ENCODE measurements at places on chromosomes 16 and 17. TPM values are rescaled to one million over a fixed set of nuclear protein-coding genes. Genes with fewer than 3 reads are reported as not detected.

GRCh38 chr17:27968206-27968732 is 74.2 kb upstream of the NLK start:
- no peak for DNase-seq

DNA sequence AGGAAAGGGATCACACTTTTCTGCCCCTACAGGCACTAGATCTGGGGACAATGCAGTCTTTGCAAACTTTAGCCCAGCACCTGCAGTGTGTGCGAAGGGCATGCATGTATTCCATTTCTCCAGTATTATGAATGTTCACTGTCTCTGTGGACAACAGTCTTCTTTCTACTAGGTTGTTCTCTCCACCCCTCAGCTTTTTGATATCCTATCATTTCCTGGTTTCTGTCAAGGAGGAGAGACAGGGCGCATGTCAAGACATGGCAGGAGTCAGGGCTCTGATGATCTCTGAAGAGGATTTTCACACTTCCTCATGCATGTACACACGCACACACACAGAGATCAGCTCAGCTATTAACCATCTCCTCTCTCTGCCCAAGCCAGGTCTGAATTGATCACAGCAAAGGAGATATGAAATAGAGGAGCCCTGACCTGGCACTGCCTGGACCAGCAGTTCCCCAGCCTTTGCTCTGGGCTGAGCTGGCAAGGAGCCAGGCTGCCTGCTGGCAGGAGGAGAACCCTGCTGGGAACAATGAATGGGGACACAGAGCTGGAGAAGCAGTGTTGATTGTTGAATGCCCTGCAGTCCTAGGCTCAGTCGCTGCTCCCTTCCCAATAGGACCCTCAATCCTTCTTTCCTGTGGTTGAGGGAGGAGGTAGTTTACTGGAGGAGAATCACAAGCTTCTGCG is 2.6 kb downstream of the GPR179 start:
- DNase-seq: no peak

Gene TNFRSF17
- not detected for polyA plus RNA-seq

- DNase-seq: no peak
Measured at GRCh38 chr16:85601730-85602401, 11.3 kb upstream of the GSE1 start.
